DMS153 (cell line): ENCODE measurements at places on chromosomes 2 and 18.

DNA sequence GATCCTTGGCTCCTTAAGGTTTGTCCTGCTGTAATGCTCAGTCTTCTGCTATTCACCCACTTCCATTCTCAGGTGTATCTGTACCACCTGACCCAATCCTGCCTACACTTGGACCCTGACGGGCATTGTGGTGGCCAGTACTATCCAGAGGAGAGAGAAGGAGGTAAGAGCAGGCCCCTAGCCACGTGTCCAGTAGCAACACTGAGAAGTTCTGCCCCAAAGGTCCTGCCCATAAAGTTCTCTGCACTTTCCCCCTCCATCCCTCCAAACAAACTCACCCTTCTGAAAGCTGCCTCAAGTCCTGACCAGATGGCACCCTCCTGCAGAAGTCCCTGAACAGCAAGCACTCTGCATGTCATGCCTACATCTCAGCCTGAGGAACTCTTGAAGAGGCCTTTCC lies 18.3 kb downstream of the TTC32 start:
- no peak for DNase-seq

- no peak for DNase-seq
Observed at GRCh38 chr2:84452624-84453023, 6.5 kb downstream of the SUCLG1 start.

DNA sequence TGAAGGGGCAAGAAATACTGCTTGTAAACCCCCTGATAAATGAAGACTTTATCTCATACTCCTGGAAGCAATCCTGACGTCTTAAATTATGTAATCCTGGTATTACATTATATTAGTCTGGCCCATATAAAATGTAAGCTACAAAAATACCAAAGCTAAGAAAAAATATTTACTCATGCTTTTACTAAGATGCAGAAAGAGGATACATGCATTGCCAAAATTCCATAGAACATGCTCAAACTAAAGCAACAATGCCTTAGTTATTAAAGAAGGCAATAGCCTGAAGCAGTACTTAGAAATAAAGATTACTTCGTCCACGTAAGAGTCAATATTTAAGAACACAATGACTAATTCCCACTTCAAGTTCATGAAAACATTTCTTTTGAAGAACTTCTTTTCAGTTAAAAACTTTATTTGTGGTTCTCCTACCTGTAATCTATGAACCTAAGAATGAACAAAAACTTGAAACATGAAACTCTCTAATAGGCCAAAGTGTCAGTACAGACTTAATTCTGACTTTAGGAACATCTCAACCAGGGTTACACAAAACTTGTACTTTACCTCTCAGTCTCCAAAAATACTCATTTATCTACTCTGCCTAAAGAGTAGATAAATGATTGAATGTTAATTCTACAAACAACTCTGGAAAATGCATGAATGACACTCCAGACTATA lies 117.3 kb downstream of the THADA start:
- DNase-seq, result no peak

DNA sequence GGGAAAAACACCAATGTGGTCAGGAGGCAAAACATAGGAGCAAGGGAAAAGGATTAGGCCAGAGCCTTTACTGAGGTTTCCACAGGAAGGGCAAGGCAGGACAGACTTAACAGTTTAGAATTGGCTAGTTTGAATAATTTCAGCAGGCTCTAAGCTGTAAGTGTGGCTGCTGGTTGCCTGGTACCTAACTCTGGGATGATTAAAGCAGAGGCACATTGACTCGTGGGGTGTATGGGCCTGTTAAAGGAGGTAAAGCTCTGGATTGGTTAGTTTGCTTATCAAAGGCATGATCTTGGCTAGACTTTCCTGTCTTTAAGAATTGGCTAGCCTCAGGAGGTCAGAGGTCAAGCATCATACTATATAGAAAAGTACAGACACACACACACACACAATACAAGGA lies 132.6 kb downstream of the SPAG16 start:
- DNase-seq, result no peak

- DNase-seq, result no peak
Observed at GRCh38 chr18:6628187-6628586, 101.3 kb upstream of the ARHGAP28 start.

GRCh38 chr2:1811258-1811970 lies 67.1 kb upstream of the PXDN start:
- no peak for DNase-seq

DNA sequence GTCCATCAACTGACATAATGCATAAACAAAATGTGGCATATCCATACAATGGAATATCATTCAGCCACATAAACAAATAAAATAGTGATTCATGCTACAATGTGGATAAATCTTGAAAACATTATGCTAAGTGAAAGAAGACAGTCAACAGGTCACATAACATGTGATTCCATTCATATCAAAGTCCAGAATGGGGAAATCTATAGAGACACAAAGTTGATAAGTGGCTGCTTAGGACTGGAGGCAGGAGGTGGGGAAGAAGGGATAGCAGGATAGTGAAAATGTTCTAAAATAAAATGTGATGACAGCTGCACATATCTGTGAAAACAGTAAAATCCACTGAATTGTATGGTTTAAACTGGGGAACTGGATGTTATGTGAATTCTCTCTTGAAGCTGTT lies 18.7 kb downstream of the CFAP53 start:
- DNase-seq, result no peak

DNA sequence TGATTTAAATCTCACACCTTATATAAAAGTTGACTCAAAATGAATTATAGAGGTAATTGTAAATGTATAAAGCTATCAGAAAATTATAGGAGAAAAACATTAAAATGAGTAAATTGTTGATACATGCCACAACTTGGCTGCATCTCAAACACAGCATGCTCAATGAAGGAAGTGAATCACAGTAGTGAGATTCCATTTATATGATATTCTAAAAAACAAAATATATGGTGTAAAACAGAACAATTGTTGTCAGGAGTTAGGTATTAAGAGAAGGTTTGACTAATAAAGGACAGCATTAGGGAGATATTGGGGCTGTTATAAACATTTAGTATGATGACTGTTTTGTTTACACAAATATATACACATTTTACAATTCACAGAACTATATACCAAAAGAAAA lies 356.6 kb upstream of the CELF4 start:
- no peak for DNase-seq

- no peak for DNase-seq
Observed at GRCh38 chr2:208847651-208848050, 441.1 kb downstream of the PTH2R start.

- no peak for DNase-seq
Observed at GRCh38 chr2:143890798-143891197, 629.1 kb downstream of the ZEB2 start.

DNA sequence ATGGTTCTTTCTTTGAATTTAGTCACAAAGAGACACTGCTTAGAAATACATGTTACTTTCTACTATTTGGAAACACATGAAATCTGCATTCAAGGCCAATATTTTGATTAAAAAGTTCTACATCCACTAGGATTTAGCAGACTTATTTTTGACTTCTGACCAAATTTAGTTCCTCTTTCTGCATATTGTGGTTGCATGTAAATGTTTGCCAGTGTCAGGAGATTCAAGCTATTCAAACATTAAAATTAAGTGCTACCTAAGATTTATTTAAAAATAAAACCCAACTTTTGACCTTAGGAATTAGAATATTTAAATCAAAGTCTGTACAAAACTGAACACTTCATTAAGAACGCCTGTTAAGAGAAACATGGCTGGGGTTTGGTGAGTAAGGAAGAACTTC lies 891.1 kb downstream of the CPS1 start:
- DNase-seq, result no peak

GRCh38 chr2:200422071-200422470 lies 87.8 kb downstream of the KCTD18 start:
- no peak for DNase-seq

DNA sequence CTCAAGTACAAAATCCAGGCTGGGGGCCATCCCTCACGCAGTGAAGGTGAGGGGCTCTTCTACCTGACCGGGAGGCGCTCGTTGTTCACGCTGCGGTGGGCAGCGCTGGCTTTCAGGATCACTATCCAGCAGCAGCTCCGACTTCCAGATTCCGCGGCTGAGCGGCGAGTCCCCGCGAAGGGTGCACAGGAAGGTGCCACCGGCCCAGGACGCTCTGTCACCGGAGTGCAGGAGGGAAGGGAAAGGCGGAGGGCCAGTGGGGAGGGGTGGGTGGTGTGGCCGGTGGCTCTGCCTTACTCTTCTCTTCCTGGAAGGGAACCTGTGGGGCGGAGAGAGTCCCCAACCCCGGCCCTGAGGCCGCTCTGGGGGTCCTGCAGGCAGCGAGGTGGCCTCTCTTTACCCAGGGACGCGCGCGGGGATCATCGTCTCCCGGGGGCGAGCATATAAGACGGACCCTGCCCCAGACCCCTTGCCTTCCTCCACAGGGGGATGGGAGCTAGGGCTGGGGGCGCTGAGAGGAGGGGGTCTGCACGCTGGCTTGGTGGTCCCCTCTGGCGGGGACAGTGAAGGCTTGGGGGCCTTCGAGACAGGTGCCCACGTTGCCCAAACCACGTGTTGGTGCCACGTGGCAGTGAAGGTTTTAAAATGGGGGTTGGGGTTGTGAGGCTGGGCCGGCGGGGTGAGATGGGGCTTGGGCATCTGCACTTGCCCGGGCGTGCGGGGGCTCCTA lies 26.9 kb upstream of the HS6ST1 start:
- DNase-seq, result no peak

- DNase-seq, result no peak
Observed at GRCh38 chr18:49972535-49972934, 159.2 kb upstream of the ACAA2 start.

- DNase-seq, result no peak
Observed at GRCh38 chr18:75257605-75258004, 47.0 kb downstream of the TSHZ1 start.

- DNase-seq, result peak; percentile 60
Observed at GRCh38 chr2:231198291-231199173, at the start of gene ARMC9. Gene ARMC9 (plus strand): TSS chr2:231198631. CDS start chr2:231206239, 7,608 bp downstream.

- no peak for DNase-seq
Observed at GRCh38 chr2:233379034-233379433, 24.7 kb downstream of the DGKD start.

DNA sequence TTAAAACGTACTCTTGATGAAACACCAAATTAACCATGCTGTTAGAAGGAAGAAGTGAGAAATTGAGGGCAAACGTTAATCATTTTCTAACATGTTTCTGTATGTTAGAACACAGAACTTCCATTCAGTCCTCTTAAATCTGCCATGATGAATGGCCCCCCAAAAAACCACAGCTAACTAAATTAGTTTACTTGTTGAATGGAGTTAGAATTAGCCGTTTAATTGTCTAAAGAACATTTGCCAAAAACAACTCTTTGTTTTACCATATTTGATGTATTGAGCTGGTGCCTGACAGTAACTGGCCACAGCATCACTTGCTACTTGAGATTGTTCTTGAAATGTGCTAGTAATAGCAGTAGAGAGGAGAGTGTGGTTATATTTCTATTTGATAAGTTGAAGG lies 12.7 kb downstream of the CCNYL1 start:
- no peak for DNase-seq

DNA sequence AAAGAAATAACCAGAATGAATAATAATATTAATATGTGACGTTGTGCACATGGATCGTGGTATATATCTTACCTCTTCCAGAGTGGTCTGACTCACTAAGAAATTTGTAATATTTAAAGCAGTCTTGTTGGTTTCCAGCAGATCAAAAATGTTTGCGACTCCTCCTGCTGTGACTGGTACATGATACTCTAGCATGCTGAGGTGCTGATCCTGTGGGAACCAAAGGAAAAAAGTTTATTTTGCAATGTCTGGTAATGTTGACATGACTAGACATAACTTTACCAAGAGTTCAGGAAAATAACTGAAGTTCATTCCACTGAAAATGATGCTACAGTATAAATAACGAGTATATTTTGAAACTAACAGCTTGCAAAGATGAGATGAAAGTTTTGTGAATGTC lies 124.5 kb upstream of the BARD1 start:
- DNase-seq, result no peak

DNA sequence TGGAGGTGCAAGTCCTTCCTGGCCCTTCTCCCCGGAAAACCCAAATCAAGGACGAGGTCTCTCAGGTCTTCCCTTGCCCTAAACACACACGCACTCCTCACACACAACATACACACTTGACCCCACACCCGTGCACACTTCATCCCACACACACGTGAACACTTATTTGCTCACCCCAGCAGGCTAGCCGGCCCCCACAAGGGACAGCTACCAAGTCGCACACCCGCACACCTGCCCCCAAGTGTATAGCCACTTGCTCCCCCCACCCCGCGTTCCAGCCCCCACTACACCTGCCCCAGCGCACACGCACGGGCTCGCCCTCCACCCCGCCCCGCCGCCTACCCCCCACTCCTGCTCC lies 359 bp downstream of the TGFBRAP1 start:
- no peak for DNase-seq
